CD4-positive, alpha-beta T cell treated with Interleukin-6 at 100 ng/mL for 8 hours (primary cell): ENCODE measurements at places on chromosomes 7 and 10.

DNA sequence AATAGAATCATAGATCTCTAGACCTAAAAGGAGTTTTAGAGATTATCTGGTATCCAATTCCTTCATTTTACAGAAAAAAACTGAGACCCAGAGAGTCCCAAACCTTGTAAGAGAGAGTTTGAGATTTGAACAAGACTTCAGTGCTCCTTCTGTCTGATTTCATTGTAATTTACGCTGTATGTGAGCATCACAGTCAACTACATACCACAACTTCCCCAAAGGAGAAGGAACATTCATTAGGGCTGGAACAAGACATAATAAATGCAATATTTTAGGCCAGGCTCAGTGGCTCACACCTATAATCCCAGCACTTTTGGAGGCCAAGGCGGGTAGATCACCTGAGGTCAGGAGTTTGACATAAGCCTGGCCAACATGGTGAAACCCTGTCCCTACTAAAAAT, 17.3 kb upstream of the PRKAR2B start:
- no peak for DNase-seq

DNA sequence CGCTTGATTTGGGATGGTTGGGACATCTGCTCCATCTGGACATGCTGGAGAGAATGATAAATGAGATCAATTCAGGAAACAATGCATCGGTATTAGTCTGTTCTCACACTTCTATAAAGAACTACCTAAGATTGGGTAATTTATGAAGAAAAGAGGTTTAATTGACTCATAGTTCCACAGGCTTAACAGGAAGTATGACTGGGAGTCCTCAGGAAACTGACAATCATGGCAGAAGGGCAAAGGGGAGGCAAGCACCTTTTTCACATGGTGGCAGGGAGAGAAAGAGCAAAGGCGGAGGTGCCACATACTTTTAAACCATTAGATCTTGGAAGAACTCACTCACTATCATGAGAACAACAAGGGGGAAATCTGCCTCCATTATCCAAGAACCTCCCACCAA, 16.8 kb upstream of the TSPAN12 start:
- no peak for DNase-seq

- DNase-seq, result no peak
Measured at GRCh38 chr10:31705136-31705535, 223.5 kb downstream of the ARHGAP12 start.

- DNase-seq, result no peak
Measured at GRCh38 chr10:13195016-13195415, 33.7 kb downstream of the MCM10 start.

DNA sequence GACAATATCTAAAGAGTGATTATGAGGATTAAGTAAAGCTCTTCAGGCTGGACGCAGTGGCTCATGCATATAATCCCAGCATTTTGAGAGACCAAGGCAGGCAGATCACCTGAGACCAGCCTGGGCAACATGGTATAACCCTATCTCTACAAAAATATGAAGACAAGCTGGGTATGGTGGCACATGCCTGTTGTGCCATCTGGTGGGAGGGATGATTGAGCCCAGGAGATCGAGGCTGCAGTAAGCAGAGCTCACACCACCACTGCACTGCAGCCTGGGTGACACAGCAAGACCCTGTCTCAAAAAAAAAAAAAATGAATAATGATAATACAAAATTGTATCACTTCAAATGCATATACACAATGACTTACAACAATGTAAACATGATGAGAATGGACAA, 195.6 kb upstream of the AUTS2 start:
- DNase-seq, result no peak

- DNase-seq, result no peak
Measured at GRCh38 chr7:66518151-66518691, 110.5 kb upstream of the KCTD7 start.

- DNase-seq, result no peak
Measured at GRCh38 chr7:15709978-15710377, 23.5 kb upstream of the MEOX2 start.

DNA sequence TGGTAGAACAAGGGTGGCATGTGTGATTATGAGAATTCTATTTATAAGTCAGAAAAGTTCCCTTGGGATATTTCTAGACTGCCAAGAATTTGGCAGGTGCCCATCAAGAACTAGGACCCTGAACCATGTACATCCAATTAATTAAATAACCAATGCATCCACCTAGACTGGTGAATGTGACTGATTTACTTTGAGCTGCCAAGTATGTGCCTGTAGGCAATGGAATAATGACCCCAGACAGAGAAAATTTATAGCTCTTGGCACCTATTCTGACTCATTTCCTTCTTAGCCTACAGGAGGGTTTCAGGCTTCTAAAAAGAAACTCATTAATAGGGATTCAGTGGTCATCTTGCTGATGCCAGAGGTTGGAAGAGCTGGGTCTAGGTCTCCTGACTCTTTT, 54.9 kb downstream of the KCNH2 start:
- no peak for DNase-seq

- DNase-seq, result no peak
Measured at GRCh38 chr10:89782470-89782869, 81.1 kb downstream of the KIF20B start.

GRCh38 chr7:80675090-80675489, 36.6 kb downstream of the CD36 start:
- DNase-seq, result no peak

GRCh38 chr10:546971-547590, 142.4 kb downstream of the DIP2C start:
- DNase-seq, result no peak

DNA sequence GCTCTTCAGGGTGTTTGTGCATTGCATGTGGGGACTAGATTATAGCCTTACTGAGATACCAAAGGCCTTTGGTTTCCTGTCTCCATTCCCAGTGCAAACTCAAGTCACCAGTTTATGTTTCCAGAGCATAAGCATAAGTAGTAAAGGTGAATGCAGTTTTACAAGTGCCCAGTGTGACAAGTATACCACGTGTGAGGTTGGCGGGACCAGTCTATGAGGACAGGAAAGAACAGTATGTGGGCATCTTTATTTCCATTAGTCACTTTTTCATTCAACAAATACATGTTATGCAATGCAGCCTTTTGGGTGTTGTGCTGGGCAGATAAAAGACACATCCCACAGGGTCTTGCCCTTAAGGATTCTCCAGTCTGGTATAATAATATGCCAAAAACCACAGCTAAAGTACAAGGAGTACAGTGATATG, 146.5 kb downstream of the ARID5B start:
- DNase-seq, result peak; percentile 33

GRCh38 chr7:100824499-100825214, 2.7 kb downstream of the EPHB4 start:
- no peak for DNase-seq

- no peak for DNase-seq
Measured at GRCh38 chr10:21385996-21386585, 139.4 kb downstream of the SKIDA1 start.

DNA sequence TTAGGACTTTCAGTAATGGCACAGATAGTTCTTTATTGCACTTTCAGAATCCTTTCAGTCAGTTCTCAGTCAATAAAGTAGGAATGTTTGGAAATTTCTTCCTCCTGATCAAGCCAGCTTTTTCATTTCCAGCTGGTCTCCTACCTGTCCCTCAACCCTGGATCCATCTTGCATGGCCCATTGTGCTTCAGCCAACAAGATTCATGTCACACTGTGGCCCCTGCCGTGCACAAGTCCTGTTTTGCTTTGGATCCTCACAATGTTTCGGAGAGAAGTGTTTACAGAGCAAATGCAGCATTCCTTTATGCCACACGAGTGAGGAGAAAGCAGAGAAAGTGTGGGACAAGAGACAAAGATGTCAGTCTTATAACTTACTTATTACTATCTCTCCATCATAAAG, 1694.7 kb upstream of the LRRTM3 start:
- DNase-seq, result no peak

- DNase-seq, result no peak
Measured at GRCh38 chr10:131854579-131855335, 46.1 kb upstream of the PPP2R2D start.

- DNase-seq, result no peak
Measured at GRCh38 chr10:48536916-48537890, 67.7 kb downstream of the ARHGAP22 start.

GRCh38 chr10:127449490-127449889, 99.6 kb upstream of the NPS start:
- DNase-seq, result no peak

- DNase-seq, result no peak
Measured at GRCh38 chr10:47173929-47174442, 126.0 kb upstream of the GDF10 start.

DNA sequence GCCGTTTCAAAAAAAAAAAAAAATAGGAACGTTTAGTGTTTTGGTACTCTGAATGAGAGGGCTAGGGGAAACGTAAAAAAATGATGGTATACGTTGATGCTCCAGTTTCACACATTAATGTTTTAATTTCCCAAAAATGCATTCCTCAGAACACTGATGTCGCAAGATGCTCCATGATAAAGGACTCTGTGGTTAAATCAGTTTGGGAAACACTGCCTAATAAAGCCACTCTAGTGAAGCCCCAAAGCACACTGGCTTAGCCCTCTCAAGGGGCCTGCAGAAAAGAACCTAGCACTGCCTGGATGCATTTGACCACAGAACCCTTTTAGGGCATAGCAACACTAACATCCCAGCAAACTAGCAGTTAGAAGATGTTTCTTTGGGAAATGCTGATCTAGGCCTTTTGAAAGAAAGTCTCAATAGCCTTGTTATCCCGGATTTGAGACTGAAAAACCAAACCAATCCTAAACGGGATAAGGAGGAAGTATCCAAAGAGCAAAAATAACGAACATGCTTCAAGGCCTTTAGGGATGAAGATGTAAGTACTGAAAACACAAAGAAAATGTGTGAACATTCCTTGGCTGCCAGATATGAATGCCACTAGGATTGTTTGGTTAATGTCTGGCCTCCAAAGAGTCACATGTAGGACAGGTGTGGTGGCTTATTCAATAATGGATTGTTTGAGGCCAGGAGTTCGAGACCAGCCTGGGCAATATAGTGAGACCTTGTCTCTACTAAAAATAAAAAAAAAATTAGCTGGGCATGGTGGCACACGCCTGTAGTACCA, 11.0 kb downstream of the DLG5 start:
- DNase-seq, result no peak

DNA sequence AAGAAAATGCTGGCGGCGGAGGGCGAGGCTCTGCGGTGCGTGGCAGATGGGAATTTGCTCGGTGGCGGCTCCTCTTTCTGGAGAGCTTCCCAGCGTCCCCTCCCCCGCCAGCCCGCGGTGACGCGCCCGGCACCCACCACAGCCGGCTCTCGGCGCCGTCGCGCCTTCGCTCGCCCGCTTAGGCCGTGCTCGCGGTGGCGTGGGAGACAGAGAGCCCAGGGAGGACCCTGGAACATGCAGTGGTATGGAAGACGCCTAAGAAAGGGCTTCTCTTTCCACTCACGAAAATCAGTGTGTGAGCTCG, 576 bp upstream of the CSGALNACT2 start:
- no peak for DNase-seq

DNA sequence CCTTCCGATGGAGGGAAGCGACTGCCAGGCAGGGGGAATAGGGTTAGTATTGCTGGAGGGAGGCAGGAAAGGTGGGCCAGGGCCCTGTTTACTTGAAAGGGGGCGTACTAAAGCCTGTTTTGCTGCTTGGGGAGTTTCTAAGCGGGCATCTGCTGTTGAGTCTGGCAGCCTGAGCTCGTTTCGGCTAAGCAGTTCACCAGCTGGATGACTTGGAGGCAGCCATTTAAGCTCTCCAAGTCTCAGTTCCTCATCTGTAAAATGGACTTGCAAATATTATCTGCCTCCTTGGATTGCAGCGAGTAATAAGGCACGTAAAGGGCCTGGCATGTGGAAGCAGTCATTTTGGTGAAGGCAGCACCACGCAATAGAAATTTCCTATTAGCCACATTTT, 44.0 kb downstream of the LDB3 start:
- DNase-seq, result no peak

DNA sequence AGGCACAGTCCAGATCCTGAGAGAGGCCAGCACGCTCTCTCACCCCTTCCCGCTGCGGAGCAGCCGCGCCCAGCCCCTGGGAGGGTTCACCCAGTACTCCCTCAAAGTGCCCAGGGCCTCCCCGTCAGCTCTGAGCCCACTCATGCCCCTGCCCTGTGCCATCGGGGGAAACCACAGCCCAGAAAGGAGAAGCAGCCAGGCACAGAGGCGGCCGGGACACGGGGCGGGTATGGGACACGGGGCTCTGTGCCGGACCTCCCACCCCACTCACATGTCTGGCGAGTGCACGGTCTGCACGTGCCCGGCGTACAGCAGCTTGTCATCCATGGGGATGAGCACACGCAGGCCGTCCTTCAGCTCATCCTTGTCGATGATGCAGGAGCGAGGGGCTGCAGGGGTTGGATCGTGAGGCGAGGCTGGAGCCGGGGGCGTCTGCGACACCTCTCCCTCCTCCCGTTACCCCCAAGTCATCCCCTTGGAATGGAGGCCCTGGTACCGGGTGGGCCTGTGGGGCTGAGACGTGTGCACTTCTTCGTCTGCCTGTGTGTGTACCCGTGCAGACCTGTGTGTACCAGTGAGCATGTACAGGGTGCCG, 38.2 kb downstream of the SLC29A4 start:
- no peak for DNase-seq

DNA sequence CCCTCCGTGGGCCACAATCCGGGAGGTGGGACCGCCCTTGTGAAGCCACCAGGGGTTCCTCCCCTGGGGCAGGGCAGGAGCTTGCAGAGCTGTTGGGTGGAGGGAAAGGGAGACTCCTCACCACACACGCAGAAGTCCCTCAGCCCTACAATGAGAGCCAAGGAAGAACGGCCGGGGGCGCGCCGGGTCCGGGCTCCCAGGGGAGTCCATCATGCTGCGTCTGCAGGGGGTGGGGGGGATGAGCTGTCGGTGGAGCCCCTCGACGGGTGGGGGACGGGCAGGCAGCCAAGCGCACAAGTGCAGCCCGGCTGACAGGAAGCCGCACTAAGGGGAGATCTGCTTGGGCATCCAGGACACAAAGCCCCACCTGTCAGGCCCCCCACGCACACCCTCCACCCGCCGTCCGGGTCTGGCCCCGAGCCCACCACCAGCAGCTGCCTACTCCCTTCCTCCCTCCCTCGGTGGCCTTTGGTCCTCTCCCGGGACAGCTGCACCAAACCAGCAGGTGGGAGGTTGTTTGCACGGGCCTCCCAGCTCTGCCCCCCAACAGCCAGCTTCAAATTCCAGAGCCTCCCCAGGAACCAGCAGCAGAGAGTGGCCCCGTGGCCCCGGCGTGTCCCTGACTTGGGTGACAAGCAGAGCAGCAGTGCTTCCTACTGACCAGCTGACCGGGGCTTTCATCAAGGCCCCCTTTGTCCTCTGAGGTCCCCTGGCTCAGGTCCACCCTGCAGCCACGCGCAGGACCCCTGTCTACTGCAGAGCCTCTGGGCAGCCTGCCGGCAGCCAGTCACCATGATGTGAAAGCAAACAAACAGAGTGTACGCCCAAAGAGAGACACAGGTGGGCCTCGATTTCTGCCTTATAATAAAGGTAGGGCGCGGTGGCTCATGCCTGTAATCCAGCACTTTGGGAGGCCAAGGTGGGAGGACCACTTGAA, 50.3 kb downstream of the HIP1 start:
- no peak for DNase-seq

DNA sequence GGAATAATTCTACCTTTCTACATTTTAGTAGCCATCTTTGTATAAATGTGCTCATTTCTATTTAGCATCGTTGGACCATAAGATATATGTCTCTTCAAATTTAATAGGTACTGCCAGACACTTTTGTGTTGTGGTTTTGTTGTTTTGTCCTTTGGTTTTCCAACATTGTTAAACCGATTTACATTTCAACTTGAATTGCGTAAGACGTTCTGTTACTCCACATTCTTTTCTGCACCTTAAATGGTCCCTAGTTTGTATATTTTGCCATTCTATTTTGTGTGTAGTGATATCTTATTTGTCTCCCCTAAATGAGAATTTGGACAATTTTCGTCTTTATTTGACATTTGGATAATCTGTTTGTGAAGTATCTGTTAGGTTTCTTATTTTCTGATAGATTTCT, 1015.6 kb downstream of the NRG3 start:
- DNase-seq, result no peak

GRCh38 chr10:27664461-27664860, 81.2 kb downstream of the MKX start:
- DNase-seq, result no peak
